Stimulated activated CD4-positive, alpha-beta T cell treated with anti-CD3 and anti-CD28 coated beads, Interleukin-15, amount 100 ng/mL, for 48 hours (primary cell): ENCODE measurements at places on chromosomes 13 and 19.

DNA sequence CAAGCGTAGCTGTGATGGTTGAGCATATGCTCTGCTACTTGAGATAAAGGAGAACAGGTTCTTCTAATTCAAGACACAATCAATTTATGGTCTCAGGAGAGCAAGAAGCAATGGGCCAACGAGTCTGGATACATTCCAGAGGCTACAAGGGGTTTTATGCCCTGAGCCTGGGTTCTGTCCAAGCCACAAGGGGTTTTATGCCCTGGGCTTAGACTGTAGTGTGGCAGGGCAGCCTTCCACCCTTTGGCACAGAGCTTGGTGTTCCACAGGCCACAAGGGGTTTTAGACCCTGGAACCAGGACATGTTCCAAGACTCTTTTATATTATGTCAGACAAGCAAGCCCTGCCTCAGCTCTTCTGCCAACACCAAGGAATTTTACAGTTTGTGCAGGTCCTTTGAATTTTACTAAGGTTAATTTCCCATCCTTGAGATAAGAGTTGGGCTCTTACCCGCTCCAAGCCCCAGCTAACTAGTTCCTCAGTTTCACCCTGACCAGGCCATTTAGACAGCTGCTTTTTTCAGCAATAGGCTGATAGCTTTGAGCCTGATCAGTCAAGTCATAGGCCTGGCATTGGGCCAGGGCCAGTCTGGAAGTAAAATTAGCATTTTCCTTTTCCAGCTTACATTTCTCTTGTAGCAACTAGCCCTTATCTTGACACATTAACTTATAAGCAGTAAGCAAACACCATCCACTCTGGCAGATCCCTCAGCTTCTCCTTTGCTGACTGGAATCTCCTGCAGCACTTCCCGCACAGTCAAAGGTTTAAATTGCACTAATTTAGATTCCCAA is 95.0 kb downstream of the ZNF737 start:
- no peak for DNase-seq

DNA sequence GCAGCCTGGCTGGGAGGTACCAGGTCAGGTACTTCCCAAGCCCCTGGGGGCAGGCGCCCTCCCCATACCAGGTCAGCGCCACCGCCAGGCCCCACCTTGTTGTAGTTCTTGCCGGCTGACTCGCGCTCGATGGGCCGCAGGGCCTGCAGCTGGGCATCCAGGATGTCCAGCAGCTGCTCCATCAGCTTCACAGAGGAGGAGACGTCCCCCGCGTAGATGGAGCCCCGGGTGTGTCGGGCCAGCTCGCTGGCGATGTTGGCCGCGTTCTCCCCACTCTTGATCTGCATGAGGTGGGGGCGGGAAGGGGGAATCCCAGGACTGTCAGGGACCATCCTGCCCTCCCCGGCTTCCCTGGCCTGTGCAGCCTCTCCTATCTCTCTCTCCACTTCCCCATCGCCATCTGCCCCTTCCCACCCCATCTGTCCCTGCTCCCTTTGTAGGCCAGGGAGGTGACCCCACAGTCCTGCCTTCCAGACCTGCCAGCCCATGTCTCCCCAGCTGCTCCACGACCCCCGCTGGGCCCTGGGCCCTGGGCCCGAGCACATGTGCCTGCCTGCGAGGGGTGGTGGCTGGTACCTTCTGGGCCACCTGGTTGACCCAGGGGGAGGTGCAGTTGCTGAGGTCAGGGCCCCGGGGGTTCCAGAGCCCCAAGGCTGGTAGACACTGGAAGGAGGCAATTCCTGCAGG is 23.8 kb upstream of the ASF1B start:
- no peak for DNase-seq

DNA sequence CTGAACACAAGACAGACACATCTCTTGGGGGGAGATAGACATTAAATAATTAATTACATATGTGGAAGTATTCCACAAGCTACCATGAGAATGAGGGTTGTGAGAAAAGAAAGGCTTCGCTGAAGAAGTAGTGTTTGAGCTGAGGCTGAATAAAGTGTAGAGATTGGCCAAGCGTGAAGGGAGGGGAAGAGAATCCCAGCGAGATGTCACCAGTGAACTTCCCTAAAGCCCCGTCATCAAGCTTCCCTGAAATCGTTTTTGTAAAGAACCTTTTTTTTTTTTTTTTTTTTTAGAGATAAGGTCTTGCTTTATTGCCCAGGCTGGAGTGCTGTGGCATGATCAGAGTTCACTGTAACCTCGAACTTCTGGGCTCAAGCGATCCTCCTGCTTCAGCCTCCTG is 235.2 kb downstream of the KCNRG start:
- no peak for DNase-seq

- no peak for DNase-seq
These were observed 45.8 kb downstream of the LRCH1 start for GRCh38 chr13:46598820-46599180.

- DNase-seq = no peak
These were observed 56.4 kb downstream of the ZDHHC20 start for GRCh38 chr13:21402586-21403307.

GRCh38 chr13:23608701-23609413 is 38.6 kb downstream of the TNFRSF19 start:
- DNase-seq = no peak

- no peak for DNase-seq
These were observed 480.0 kb downstream of the KCTD12 start for GRCh38 chr13:76406243-76406642.

DNA sequence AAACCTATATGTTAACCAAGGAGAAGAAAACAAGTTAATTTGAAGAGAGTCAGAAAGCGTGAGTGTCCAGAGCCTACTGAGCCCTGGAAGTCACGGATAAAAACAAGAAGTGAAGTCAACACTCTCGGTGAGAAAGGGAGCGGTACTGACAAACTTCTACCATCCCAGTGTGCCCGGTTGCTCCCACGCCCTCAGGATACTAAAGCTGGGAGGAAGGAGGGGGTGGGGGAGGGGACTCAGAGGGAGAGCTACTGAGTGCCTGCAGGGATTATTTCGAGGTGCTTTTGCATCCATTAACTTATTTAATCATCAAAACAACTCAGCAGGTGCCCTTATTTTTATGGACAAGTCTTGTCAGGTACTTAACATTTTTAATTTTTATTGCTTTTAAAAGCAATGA is 166.2 kb downstream of the ZIC5 start:
- DNase-seq = no peak

GRCh38 chr13:101393140-101393539 is 23.2 kb downstream of the NALCN start:
- no peak for DNase-seq

DNA sequence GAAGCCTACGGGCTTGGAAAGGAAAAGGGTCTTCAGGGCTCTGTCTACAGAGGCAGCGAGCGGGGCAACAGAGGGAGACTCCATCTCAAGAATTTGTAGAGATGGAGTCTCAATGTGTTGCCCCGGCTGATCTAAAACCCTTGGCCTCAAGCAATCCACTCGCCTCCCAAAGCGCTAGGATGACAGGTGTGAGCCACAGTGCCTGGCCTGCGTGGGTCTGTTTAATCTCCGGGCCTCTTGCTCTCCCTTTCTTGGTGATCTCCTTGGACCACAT is 8.1 kb downstream of the RPS9 start:
- DNase-seq = no peak

DNA sequence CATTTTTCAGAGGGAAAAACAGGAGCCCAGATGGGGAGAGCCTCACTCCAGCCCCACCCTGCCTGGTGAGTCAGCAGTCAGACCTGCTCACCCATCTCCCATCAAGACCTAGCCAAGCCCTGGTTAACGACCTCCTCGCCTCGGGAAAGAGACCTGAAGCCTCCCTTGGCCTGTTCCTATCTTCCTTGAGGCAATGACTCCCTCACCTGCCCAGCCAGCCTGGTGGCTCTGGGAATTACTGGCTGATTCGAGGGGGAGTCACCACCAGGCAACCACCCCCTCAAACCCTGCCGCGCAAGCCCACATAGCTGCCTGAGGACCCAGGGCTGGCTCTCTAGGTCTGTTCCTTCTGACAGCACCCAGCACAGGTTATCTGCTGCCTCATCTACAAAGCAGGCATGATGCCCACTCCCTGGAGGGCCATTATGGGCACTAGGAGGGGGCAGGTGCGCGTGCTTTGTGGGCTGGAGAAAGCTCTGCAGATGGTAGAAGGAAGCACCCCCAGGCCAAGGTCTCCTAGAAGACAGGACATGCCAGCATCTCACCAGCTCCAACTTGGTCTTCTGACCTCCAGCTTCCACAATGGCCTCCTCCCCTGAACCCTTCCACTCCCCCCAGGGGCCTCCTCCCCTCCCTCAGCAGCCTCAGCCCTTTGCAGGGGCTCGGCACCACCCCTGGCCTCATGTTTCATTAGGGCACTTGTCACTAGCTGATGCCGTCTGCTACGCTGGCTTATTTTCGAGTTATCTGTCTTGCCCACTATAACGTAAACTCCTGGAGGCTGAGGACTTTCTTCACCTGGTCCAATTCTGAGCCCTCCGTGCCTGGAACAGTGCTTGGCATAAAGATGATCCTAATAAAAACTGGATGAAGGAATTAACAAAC is 10.4 kb downstream of the DEDD2 start:
- DNase-seq = no peak

- DNase-seq = no peak
These were observed 21.4 kb downstream of the NUFIP1 start for GRCh38 chr13:44967704-44968433.

- no peak for DNase-seq
These were observed 56.6 kb downstream of the ZNF557 start for GRCh38 chr19:7126132-7126531.

DNA sequence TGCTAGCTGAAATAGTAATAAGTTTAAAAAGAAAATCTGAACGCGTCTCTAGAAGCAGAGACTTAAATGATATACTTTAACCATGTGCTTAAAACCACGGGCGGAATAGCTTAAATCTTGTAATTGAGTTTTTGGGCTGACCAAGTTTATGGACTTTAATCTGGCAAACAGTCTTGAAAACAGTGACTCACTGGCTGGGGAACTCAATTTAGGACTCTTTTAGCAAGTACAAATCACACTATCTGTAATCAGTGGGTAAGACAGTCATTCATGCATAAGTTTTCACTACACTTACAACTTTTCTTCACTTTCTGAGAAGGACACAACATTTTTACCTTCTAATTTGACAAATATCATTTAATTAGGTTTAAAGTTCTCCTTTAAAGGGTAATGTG is 26.8 kb downstream of the ZNF627 start:
- DNase-seq = no peak
